ENCODE measurements at places on chromosomes 11 and 22.

- no peak for DNase-seq
Measured at GRCh38 chr11:116958246-116958645, 120.8 kb upstream of the APOA1 start.

DNA sequence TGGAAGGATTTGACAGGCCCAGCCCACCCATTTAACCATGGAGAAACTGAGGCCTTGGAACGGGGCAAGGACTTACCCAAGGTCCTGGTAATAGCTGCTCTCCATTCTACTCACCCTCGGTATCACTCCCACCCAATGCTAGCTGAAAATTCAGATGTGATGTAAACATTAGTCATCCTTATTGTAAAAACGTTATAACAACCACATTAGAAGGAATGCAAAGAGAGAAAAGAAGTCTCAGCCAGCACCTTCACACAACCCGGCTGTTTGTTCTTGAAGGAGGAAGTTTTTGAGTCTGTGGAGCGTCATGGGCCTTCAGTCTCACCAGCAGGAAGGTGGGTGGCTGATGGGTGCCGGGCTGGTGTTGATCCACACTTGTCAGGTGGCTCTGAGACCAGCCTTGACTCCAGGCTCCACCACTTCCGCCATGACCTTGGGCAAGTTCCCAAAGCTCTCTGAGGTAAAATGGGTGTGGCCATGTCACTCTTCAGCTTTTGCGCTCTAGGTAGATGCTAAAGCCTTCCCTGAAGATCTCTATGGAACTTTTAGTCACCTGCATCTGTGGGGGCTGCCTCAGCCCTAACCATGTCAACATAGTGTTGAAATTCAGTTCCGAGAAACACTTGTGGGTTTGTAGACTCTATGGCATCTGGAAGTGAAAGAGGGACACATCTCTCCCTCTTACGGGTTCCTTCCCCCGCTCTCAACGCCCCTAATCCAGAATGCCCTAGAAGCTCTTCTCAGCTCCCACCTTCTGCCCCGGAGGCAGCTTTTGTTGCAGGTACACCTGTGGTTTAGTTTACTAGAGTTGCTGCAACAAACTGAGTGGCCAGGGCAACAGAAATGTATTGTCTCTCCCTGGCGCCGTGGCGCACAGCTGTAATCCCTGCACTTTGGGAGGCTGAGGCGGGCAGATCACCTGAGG lies 14.8 kb downstream of the CD6 start:
- no peak for DNase-seq

DNA sequence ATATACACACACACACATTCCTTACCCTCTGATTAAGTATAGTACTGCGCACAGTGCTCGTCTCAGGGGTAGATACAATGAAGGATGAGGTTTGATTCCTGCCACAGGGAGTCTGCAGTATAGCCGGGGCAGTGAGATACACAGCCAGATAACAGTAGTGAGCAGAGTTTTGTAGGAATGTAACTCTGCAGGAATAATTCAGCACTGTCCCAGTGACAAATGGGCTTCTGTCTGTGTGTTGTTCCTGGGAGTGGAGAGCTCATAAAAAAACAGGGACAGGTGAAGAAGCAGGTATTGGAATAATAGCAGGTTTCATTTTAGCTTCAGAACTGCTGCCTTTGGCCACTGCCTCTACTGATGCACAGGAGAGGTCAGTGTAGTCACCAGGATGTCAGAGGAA lies 85.3 kb upstream of the OR9Q1 start:
- peak; percentile 59 for DNase-seq

- DNase-seq = no peak
Measured at GRCh38 chr22:45224988-45225731, 15.5 kb downstream of the KIAA0930 start.

GRCh38 chr11:69463181-69463994 lies 18.1 kb upstream of the LINC01488 start:
- no peak for DNase-seq

DNA sequence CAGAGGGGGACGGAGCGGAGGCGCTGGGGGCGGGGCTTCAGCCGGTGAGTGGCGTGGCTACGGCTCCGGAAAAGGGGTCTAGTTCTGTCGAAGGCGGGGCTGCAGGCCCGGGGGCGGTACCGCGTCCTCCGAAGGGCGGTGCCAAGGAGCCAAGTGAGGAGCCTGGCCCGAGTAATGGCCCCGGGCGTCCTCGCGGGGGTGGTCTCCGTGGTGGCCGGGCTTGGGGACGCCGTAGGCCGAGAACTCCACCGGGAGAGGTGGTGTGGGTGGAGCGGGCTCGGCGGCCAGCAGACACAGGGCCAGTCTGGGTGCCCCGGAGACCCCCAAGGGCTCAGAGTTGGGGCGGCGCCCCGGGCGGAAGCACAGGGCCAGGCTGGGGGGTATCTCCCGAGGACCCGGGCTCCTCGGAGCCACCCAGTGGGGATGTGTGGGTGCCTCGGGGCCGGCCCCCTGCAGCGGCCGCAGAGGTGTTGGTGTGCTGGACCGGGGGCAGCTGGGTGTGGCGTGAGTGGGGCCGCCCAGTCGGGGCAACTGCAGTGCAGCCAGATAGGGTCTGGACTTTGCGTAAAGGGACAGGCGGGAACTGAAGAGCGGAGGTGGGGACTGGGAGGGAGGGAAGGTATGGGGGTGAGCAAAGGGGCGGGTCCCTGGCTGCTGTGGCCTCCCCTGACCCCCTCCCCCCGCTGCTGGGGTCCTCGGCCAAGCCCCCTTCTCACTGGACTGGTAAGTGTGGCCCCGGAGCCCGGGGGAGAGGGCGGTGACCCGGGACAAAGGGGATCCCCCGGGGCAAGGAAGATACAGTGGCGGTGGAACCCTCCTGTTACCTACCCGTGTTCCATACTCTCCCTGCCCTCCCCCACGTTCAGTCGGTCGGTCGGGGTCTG lies 838 bp downstream of the FKBP2 start:
- DNase-seq = no peak

DNA sequence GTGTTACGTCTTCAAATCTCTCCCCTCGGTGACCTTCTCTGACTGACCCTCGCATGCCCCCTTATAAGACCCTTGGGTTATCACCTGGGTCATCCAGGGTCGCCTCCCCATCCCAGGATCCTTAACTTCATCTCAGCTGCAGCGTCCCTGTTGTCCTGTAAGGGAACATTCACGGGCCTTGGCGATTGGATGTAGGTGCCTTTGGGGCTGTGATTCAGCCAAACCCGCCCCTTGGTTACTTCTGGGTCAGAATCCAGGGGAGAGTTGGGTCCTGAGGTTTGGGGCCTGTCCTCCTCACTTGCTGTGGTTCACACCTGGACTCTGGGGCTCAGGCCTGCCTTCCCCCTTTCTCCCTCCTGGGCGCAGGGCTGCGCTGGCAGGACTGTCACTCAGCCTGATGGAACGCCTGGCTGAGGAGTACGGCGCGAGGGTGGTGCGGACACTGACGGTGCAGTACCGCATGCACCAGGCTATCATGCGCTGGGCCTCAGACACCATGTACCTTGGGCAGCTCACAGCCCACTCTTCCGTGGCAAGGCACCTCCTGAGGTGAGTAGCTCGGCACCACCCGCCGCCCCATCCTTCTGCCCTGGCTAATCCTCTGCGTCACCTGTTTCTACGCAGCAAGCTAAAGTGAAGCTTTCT lies 29.4 kb downstream of the IGHMBP2 start:
- no peak for DNase-seq

GRCh38 chr11:111362887-111363411 lies 16.1 kb downstream of the POU2AF1 start:
- DNase-seq = no peak

- DNase-seq = no peak
Measured at GRCh38 chr11:99316776-99317520, 296.2 kb downstream of the CNTN5 start.

DNA sequence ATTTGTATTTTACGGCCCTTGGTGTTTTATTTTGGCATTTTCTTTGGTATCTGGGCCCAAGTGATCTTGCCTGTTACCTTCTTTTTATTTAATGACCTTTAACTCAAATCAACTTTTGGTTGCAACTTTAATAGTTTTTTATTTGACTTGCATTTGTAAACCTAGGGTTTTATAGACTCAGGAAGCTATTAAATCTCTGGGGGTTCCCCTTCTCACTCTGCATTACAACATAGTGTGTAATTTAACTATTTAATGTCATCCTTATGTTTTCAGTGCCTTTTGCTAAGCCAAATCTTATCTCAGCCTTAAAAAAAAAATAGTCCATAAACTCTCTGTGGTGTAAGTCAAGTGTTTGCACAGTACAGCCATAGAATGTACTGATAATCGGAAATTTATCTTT lies 3.4 kb downstream of the FJX1 start:
- no peak for DNase-seq

- DNase-seq = no peak
Measured at GRCh38 chr22:33167998-33168790, 110.0 kb upstream of the SYN3 start.

GRCh38 chr22:17943533-17944249 lies 80.7 kb downstream of the MICAL3 start:
- DNase-seq = no peak

GRCh38 chr11:119745776-119746535 lies 17.0 kb upstream of the NECTIN1 start:
- DNase-seq = no peak

DNA sequence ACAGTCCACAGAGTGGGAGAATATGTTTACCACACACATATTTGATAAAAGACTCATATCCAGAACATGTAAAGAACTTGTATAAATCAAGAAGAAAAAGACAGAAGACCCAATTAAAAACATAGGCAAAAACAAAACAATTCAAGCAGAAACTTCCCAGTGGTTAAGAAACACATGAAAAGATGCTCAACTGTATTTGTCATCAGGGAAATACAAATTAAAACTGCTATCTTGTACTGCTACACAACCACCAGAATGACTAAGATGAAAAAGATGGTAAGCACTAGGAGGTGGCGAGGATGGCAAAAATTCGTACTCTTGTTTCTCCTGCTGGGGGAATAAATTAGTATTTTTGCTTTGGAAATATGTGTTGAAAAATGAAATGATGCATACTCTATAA lies 192.3 kb upstream of the C11orf87 start:
- DNase-seq = no peak

- DNase-seq = no peak
Measured at GRCh38 chr22:39419096-39419495, 19.5 kb downstream of the TAB1 start.

DNA sequence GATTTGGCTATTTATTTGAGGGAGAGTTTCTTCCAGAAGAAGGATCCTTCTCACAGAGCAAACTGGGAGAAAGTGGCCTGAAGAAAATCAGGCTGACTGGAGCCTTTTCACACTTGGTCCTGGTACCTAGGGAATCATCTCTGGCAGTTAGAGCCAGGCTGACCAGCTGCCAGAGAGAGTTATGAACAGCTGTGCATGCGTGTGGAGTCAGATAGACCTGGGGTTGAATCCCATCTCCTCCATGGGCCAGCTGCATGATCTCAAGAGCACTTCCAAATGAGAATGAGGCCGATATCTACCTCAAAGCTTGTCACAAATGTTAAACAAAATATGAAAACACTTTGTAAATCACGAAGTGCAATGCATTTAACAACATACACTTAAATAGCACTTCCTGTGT lies 390.0 kb downstream of the TENM4 start:
- DNase-seq = no peak

- DNase-seq = no peak
Measured at GRCh38 chr22:48750826-48751440, 1076.7 kb downstream of the BRD1 start.

DNA sequence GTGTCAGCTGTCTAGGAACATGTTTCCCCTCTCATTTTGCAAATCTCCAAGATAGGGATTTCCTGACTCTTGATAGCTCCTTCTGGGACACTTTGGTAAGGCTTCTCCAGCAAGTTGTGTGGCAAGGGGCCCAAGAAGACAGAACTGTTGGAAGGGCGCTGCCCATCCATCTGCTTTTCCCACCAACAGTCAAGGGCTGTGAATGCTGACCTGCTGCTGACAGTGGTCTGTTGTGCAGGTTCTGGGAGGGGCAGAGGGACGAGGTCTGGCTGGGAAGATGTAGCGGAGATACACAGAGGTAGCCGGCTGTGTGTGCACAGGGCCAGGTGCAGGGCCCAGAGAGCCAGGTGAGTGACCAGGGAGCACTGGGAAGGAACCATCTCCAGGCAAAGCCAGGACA lies 12.2 kb downstream of the BCR start:
- no peak for DNase-seq

- no peak for DNase-seq
Measured at GRCh38 chr11:76634886-76635285, 35.7 kb downstream of the LRRC32 start.

GRCh38 chr11:66072081-66072480 lies 2.0 kb downstream of the PACS1 start:
- DNase-seq = no peak

GRCh38 chr22:46560696-46561295 lies 23.4 kb upstream of the CELSR1 start:
- no peak for DNase-seq

GRCh38 chr11:17811352-17811751 lies 76.8 kb downstream of the KCNC1 start:
- peak; percentile 90 for DNase-seq

DNA sequence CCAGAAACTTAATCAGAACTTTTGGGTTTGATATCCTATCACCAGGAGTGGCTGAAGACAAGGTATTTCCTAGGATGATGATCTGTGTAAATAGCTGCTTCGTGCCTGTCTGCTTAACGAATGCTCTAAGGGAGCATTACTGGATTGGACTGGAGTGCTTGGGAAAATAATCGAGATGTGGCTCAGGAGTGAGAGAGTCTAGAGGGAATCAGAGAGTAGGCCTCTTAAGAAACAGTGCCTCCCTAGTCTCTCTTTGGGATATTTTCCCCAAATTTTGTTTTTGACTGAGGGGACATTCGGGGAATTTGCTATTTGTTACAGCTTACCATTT lies 2.5 kb downstream of the MAML2 start:
- DNase-seq = no peak

GRCh38 chr11:107549253-107549953 lies 16.1 kb downstream of the ALKBH8 start:
- peak; percentile 80 for DNase-seq

DNA sequence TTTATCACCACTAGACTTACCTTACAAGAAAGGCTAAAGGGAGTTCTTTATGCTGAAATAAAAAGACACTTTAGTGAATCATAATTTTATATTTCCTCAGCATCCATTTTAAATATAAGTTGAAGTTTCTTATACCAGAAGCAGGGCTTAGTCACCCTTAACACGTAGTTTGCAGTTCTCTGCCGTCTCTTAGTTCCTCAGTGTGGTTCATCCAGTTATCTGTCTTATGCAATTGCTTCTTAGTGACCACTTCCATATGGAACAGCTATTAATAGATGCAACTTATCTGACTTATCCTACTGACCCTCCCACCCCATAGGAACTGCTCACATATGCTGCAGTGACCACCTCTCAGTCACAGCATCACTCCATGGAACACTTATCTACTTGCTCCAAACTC lies 11.7 kb upstream of the SLC36A4 start:
- DNase-seq = no peak

DNA sequence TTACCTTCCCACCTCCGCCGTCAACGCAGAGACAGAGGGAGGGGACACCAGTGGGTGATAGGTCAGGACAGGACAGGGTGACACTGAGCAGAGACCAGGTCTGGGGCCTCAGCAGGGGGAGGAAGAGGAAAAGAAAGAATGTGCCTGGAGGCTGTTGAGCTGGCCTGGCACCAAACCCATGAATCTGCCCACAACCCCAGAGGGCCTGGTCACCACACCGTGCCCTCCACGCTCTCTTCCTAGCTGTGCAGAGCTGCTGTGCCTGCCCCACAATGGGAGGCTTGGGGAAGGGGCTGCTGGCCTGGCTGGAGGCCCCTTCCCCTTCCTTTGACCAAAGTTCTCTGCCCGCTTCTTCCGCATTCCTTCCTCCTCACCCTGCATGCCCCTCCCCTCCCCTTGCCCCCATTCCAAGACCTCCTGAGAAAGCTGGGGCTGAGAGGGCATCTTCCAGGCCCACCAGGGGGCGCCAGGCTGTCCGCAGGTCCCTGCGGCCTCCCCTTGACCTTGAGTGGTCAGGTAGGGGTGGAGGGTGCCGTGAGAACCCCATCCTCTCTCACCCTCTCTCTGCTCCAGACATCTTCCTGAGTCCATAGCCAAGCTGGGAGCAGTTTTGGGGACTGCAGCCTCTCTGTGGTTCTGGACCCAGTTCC lies 11.0 kb upstream of the CACNA1I start:
- DNase-seq = no peak
